ENCODE measurements at places on chromosomes 2 and 18. TPM values are rescaled to one million over a fixed set of nuclear protein-coding genes. Genes with fewer than 3 reads are reported as not detected.
A peak's percentile ranks its signal among the peaks of the same experiment; 100 is the strongest.

IHH gene
- total RNA-seq: 9.6 TPM

FKBP1B gene
- total RNA-seq: 8.5 TPM

SULT1C4 gene
- total RNA-seq: not detected

KCMF1 gene
- total RNA-seq: 33.1 TPM

- no peaks in the 10 kb centered on the region for H3K27me3 ChIP-seq
- H3K4me3 ChIP-seq: no peak overlapping the region
- H3K27ac ChIP-seq: no peak overlapping the region
- DNase-seq: no peak
- H3K4me1 ChIP-seq: no peaks in the 10 kb centered on the region
These were observed 195.5 kb downstream of the CDCA7 start for GRCh38 chr2:173550143-173550542.

- H3K27me3 ChIP-seq: no peaks in the 10 kb centered on the region
- H3K27ac ChIP-seq: no peak overlapping the region
- no peak overlapping the region for H3K4me3 ChIP-seq
- no peaks in the 10 kb centered on the region for H3K4me1 ChIP-seq
- no peak for DNase-seq
These were observed 188.0 kb upstream of the GLI2 start for GRCh38 chr2:120547662-120548061.

GRCh38 chr2:72859831-72860262 is 27.4 kb upstream of the SPR start:
- no peaks in the 10 kb centered on the region for H3K4me1 ChIP-seq
- H3K36me3 ChIP-seq: no peaks in the 10 kb centered on the region
- peak; percentile 81 for DNase-seq
- H3K27me3 ChIP-seq: peaks cover 2% of the 10 kb centered on the region

GRCh38 chr2:73947412-73948018 is 20.8 kb downstream of the DGUOK start:
- H3K4me3 ChIP-seq: no peak overlapping the region
- H3K27ac ChIP-seq: no peak overlapping the region
- no peaks in the 10 kb centered on the region for H3K4me1 ChIP-seq
- no peak for DNase-seq
- H3K36me3 ChIP-seq: peaks cover 9% of the 10 kb centered on the region
- H3K27me3 ChIP-seq: no peaks in the 10 kb centered on the region

DNA sequence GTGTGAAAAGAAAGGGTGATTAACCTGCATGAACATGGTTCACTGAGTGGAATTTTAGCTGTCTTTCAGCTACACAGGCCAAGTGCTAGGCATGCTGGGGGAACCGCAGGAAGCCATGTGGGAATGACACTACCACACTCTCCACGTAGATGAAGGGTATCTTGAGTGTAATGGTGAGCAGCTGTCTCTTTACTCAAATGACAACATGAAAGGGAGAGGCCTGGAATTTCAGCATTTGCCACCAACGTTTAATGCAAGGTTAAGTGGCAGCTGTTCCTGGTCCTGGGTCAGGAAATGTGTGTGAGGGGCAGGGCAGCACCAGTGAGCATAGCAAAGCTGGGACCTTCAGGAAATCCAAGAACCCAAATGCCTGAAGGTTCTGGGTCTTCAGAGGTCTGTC is 588.4 kb downstream of the SLC4A3 start:
- no peak for DNase-seq
- no peak overlapping the region for H3K27ac ChIP-seq
- H3K4me1 ChIP-seq: no peaks in the 10 kb centered on the region
- no peaks in the 10 kb centered on the region for H3K27me3 ChIP-seq

DNA sequence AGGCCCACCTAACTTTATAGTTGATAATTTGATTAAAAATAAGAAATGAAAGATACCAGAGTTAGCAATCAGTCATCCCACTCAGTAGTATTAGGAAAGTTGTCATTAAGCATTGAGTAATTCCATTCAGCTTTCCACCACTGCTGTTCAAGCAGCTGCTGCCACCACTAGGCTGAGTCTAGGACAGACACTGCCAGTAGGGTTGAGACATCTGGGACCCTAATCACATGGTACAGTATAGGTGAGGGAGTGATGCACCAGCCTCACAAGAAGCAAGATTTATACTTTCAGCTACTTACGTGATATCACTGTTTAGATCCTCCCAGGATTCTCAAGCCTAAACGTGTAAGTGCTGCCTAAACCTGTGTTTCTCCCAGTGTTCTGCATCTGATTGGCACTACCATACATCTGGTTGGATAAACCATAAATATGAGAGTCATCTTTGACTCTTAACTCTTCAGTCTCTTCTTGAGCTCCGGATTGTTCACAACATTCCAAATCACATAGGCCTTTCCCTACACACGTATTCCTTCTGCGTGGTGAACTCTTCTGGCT is 3.2 kb downstream of the UBXN4 start:
- DNase-seq: no peak
- no peaks in the 10 kb centered on the region for H3K27me3 ChIP-seq
- H3K4me3 ChIP-seq: no peak overlapping the region
- no peaks in the 10 kb centered on the region for H3K36me3 ChIP-seq
